Stimulated activated CD4-positive, alpha-beta T cell treated with anti-CD3 and anti-CD28 coated beads, Interleukin-1b, Interleukin-23, amount 100 ng/mL, for 48 hours (primary cell): ENCODE measurements at places on chromosomes 7 and 10.
A peak's percentile ranks its signal among the peaks of the same experiment; 100 is the strongest.

GRCh38 chr7:20647908-20648776, 32.7 kb downstream of the ABCB5 start:
- DNase-seq: no peak

DNA sequence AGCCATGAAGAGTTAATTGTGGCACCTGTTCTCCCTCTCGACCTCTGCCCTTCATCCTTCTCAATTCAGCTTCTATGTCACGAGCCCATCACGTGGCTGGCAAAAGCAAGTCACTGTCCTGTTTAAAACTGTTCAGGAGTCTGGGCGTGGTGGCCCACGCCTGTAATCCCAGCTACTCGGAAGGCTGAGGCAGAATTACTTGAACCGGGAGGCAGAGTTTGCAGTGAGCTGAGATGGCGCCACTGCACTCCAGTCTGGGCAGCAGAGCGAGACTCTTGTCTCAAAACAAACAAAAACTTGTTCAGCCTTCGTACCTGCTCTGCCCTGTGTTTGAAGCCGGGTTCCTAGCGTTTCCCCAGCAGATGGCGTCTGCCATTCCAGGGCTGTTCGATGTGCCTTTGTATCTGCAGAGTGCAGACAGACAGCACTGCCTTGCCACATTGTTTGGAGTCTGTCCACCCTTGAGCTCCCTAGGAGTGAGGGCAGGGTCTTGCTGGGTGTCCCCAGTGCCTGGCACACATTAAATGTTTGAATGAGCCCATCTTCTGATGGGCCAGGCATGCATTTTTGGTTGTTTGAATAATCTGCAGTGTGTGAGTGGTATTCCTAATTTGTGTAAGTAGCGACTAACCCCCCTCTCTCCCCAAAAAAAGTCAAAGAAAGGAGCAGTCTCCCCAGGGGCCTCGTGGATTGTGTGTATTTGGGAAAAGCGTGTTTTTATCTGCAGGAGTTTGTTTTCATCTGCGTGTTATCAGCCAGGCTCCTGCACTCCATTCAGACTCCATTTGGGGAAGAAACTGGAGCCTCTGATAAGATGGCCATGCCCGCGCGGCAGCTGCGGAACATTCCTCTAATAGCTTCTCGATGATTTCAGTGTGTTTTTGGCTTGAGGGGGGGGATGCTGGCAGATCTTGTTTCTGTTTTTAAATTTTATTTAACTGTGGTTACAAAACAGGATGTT, 61.2 kb downstream of the DNAJB6 start:
- DNase-seq: no peak

GRCh38 chr7:45176886-45177731, 19.5 kb downstream of the RAMP3 start:
- DNase-seq: no peak

- no peak for DNase-seq
These were observed 52.3 kb upstream of the COL13A1 start for GRCh38 chr10:69749178-69750010.

DNA sequence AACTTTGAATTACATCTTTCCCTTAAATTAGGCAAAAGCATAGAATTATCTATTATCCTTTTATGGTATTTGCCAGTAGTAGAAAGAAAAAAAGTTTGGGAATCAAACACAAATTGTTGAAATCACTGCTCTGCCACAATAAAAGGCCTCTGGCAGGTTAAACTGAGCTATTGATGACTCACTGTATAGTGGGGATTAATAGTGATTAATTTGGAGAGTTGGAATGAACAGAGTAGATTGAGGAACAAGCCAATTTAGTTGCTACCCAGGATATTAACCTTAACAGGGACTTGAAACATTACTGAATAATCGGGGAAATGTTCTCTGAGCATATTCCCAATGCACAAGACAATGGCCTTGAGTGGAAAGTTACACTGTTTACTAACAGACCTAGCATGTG, 33.1 kb downstream of the MASTL start:
- DNase-seq: no peak

DNA sequence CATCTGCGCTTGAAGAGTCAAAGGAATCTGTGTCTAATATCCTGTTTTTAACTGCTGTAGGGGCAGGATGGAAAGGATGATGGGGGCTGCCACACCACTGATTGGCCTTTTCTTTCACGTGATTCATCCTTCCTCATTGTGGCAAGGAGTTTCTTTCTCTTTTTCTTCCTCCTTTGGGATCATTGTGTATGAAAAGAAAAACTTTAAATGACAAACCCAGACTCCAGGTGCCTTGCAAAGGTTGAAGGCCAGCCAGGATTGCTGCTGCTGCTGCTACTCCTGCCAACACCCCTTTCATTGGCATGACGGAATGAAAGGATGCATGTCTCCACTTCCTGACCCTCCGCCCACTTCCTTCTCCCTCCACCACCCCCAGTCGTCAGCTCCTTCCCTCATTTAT, 6.5 kb upstream of the OIT3 start:
- DNase-seq: no peak

- no peak for DNase-seq
These were observed 16.1 kb downstream of the TRPV5 start for GRCh38 chr7:142917447-142917846.

DNA sequence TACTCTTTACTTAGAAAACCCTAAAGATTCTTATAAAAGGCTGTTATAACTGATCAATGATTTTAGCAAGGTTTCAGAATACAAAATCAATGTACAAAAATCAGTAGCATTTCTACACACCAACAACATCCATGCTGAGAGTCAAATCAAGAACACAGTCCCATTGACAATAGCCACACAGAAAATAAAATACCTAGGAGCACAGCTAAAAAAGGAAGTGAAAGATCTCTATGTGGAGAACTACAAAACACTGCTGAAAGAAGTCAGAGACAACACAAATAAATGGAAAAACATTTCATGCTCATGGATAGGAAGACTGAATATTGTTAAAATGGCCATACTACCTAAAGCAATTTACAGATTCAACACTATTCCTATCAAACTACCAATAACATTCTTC, 427.0 kb downstream of the KCNMA1 start:
- no peak for DNase-seq

- no peak for DNase-seq
These were observed 184.9 kb downstream of the ADARB2 start for GRCh38 chr10:1552406-1552805.

DNA sequence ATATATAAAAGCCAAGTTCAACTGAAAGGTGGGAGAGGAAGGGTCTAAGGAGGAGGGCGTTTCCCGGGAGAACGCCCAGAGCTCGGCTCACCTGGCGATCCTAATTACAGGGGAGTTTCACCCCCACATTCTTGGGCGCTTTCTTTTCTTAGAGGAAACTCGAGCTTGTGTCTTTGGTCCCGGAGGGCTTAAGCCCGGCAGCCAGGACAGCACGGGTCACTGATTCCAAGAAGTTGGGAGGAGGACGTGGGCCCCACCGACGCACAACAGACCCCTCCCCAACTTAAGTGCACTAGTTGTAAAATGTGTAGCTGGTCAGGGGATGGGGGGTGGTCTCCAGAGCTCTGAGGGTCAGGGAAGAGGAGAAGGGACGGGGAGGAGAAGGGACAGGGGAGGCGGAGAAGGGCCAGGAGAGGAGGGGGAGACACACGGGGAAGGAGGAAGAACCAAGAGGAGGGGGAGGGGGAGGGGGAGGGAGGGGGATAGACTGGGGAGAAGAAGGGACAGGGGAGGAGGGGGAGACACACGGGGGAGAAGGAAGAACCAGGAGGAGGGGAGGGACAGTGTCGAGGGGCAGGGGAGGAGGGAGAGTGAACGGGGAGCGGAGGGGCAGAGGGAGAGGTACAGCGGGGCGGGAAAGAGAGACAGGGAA, 874 bp downstream of the BAIAP2L1 start:
- no peak for DNase-seq

DNA sequence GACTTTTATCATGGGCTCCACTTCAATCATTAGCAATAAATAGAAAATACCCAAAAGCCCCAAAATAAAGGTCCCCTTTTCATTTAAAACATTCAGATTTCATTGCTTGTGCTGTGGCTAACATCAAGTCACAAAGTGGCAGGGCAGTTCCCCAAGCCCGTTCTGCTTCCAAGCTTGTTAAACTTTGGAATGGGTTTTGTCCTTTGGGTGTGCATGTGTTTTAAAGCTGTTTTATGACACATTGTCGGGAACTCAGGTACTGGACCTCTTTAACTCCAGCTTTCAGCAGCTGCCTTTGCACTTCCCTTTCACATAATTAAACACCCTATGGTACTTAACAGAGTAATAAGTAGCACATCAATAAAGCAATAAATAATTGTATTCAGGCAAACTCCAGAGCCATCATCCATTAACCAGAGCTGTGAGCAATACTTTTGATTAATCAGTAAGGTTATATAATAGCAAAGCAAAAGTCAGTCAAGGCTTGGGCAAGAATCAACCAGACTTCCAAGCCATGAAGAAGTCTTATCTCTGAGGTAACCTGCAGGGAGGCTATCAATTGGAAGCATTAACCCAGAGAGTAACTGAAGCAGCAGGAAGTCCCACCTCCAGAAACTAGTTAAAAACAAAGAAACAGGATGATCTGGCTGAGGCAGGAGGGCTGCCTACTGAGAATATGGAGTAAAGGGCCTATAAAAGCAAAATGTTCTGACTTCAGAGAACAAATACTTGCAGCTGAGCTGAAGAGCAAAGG, 56.1 kb upstream of the ARID5B start:
- DNase-seq: no peak

GRCh38 chr7:28062197-28062991, 118.2 kb downstream of the JAZF1 start:
- peak; percentile 59 for DNase-seq
